ENCODE measurements at places on chromosomes 13 and 19. TPM values are rescaled to one million over a fixed set of nuclear protein-coding genes. Genes with fewer than 3 reads are reported as not detected.

The APOC4 gene
- total RNA-seq = not detected

The SERTAD1 gene
- 17.0 TPM for total RNA-seq

The ZNF66 gene
- 5.2 TPM for total RNA-seq

The CYP4F3 gene
- total RNA-seq = under 0.01 TPM

The SULT2A1 gene
- total RNA-seq = not detected

The LYPD5 gene
- 0.35 TPM for total RNA-seq

The CPAMD8 gene
- total RNA-seq = 1.6 TPM

The IGFL1 gene
- total RNA-seq = not detected

The ZNF285 gene
- 7.7 TPM for total RNA-seq

The NEK5 gene
- total RNA-seq = 1.4 TPM

DNA sequence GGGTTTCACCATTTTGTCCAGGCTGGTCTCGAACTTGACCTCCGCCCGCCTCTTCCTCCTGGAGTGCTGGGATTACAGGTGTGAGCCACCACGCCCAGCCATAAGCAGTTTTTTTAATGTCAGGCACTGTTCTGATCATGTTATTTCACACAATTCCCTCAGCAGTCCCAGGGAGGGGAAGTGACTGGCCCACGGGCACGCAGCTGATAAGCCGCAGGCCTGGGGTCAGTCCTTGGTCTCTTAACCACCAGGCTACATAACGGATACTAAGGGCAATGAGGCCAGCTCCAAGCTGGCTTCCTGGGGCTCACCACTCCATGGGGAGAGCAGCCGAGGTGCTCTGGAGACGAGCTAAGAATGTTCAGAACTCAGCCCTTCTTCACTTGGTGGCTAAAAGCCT, 13.5 kb downstream of the BRSK1 start:
- DNase-seq = no peak

DNA sequence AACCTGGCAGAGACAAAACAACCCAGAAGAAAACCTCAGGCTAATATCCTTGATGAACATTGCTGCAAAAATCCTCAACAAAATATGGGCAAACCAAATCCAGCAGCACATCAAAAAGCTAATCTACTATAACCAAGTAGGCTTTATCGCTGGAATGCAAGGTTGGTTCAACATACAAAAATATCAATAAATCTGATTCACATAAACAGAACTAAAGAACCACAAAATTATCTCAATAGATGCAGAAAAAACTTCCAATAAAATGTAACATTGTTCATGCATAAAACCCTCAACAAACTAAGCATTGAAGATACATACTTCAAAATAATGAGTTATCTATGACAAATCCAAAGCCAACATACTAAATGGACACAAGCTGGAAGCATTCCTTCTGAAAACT, 8.8 kb downstream of the ZNF724 start:
- DNase-seq = no peak

GRCh38 chr13:83709426-83710132, 172.7 kb downstream of the SLITRK1 start:
- DNase-seq = no peak

DNA sequence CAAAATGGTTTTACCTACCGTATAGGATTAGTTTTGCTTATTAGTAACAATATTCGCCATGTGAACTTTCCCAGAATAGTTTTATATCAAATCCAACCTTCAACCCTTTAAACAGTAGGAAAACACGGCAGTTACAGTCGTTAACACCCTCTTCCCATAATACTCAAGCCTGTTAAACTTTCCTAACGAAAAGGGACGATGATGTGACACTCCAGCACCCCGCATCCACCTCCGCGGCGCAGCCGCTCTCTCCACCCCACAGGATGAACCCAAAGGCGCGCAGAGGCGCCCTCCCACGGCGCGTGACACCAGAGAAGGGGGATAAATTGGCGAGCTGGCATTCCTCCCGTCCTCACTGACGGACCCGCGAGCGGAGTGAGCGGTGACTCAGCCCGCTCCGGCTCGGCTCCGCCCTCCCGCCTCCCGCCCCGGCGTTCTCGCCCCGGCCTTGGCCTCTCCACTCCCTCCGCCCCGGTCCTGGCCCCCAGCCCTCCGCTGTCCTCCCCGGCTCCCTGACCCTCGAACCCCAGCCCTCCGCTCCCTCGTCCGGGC, 665 bp downstream of the TUBGCP3 start:
- peak; percentile 67 for DNase-seq

DNA sequence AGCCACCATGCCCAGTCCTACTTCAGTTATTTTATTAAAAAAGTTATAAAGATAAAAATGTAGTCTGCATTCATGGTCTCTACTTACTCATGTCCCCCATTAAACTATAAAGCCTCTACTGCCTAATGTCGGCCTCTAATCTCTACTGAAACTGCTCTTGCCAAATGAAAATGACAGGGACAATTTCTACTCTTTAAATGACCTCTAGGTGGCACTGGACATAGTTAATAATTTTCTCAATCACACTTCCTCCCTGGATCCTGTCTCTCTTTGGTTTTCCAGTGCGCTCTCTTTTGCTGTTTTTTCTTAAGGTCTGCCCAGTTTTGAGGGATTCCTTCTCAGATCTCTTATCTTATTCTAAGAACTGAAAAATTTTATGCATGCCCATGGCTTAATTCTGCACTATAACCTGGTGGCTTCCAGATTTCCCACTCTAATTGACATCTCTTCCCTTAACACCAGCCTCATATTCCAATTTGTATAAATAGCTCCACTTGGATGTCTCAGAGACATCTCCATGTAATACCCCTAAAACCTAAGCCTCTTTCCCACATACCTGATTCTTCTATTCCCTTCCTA, 54.3 kb downstream of the MTMR6 start:
- DNase-seq = peak; percentile 63

GRCh38 chr19:4456476-4456842, 1.1 kb downstream of the UBXN6 start:
- peak; percentile 36 for DNase-seq

DNA sequence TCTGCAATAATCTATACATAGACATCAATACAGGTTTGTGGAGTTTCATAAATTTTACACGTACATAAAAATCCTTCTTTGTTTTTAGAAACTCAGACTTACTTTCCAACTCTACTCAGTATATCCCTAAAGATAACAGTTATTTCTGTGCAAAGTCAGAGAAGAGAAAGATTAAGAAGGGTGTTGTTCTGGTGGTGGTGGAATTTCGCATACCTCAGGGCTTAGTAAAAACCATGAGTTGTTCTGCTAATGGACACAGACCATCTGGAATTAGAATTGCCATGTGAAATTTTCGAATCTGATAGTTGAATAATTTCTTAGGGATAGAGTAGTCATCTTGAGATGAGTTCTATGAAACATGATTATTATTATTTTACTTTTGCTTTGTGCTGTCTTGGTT, 102.7 kb downstream of the ZAR1L start:
- DNase-seq = peak; percentile 4

DNA sequence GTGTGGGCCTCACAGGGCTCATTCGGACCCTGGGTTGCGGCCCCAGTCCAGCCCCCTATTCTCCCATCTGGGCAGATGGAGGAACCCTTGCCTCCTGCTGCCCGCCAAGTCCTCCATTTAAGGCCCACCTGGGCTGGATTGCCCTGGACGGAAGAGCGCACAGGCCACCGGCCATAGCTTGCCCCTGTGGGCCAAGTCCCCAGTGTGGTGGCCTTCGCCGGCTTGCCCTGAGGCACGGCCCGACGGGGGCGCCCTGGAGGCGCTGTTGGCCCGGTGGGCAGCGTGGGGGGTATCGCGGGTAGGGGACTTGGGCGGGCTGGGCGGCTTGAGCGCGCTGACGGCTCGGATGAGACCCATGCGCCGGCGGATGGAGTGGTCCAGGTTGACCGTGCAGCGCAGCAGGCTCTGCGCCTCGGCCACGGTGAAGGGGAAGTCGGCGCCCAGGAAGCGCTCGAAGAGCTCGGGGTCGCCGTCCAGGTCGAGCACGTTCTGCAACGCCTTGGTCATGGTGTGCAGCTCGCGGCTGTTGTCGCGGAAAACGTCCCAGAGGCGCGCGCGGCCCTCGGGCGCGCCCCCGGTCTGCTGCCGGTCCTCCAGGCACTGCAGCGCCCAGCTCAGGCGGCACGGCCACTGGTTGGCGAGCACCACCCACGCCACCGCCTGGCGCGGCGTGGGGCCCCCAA, 8.8 kb downstream of the NKPD1 start:
- no peak for DNase-seq

DNA sequence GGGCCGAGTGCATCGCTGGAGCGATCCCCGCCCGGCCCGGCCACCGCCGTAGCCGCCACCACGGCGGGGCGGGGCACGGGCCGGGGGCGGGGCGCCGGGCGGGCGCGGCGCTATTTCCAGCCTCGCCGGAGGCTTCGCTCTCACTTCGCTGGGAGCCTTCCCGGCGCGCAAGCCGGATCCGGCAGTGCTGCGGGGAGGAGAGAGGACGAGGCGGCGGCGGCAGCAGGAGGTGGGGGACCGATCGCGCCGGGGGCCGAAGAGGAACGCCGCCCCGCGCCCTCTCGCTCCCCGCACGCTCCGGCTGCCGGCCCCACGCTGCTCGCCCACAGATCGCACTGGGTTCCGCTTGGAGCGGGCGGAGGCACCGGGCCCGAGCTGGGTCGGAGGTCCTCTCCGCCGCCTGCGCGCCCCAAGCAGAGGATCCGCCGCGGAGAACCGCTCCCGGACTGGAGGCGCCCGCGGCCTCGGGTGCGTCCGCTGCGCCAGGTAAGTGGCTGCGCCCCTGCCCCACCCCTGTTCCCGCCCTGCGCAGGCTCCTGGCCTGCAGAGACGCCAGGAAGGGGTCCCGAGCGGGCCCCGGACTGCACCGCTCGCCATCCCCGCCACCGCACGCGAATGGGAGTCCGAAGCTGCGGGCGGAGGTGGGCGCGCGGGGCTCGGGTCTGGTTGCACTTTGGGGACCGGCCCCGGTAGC, at the start of gene CHST8:
TSS of gene CHST8 (plus strand) at position 143 of the 694 bp plus-strand sequence. CDS start 67,309 bp downstream, outside the sequence.
- DNase-seq = no peak

GRCh38 chr13:25860265-25860664, 191.6 kb downstream of the SHISA2 start:
- no peak for DNase-seq

DNA sequence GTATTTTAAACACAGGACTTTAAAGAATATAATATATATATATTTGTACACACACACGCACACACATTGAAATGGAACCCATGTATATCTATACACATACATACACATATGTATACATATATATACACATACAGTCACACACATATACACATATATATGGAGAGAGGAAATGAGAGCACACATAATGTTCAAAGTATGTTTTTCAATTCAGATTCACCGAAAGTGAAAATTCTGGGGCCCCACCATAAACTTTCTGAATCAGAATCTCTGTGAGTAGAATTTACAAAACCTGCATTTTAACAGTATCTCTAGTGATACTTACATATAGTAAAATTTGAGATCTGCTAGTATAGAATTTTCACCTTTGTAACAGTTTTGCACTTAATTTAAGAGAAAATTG, 60.4 kb upstream of the OBI1 start:
- DNase-seq = no peak

DNA sequence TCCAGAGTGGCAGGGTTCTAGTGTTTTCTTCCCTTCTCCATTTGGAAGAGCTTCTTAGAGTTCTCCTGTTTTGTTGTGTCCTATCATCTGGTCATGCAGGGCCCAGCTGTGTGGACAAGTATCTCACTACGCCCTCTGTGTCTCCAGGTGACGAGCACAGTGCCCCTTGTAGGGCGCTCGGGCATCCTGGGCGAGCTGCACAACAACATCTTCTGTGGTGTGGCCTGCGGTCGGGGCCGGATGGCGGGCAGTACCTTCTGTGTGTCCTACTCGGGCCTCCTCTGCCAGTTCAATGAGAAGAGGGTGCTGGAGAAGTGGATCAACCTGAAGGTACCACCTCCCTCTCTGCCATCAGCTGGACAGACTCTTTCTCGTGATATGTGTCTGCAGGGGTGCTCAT, 13.0 kb downstream of the WDR62 start:
- DNase-seq = no peak

- no peak for DNase-seq
Measured at GRCh38 chr13:113732961-113733950, 25.8 kb upstream of the TMEM255B start.

DNA sequence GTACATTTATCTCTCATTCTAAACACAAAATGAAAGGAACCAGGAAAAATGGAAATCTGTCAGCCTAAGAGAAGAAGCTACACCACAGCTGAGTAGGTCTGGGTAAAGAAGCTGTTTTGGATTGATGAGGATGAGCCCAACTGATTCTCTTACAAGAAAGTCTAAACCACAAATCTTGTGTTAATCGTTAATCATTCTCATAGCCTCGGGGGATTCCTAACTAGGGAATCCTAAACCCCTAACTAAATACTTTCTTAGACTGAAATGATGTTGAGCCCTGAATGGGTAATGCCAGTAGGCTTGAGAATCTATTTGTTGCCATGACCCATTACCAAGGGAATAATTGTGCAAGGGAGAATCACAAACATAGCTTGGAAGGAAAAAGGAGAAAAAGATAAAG, 327.5 kb upstream of the SPRY2 start:
- no peak for DNase-seq

DNA sequence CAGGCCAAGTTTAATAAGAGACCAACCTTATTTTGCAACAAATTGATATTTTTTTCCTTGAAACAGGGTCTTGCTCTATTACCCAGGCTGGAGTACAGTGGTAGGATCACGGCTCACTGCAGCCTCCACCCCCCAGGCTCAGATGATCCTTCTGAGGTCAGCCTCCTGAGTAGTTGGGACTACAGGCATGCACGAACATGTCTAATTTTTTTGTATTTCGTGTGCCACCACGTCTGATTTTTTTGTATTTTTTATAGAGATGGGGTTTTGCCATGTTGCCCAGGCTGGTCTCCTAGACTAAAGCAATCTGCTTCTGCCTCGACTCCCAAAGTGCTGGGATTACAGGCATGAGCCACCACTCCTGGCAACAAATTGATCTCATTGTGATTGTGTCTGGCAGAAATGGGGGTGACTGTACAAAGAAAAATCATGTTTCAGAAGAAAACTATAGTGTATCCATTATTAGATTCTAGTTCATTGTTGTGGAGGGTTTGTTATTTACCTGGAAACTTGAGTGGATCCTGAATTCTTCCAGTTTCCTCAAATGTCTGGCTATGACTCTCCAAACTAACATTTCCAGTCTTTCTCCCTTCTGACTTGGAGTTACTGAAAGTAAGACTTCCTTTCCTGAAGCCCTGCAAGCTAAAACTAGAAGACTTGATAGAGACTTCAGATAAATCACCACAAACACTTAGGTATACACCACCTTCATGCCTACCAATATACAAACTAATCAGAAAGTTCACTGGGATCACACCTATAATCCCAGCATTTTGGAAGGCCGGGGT, 17.3 kb upstream of the AKT2 start:
- DNase-seq = no peak

GRCh38 chr13:102774591-102775520, 1.3 kb upstream of the TEX30 start:
- peak; percentile 81 for DNase-seq

- no peak for DNase-seq
Measured at GRCh38 chr13:106589716-106590115, 21.8 kb upstream of the ARGLU1 start.

Measured in renal cortical epithelial cell (primary cell).